ENCODE measurements at places on chromosomes 11 and 22. TPM values are rescaled to one million over a fixed set of nuclear protein-coding genes. Genes with fewer than 3 reads are reported as not detected.

DNA sequence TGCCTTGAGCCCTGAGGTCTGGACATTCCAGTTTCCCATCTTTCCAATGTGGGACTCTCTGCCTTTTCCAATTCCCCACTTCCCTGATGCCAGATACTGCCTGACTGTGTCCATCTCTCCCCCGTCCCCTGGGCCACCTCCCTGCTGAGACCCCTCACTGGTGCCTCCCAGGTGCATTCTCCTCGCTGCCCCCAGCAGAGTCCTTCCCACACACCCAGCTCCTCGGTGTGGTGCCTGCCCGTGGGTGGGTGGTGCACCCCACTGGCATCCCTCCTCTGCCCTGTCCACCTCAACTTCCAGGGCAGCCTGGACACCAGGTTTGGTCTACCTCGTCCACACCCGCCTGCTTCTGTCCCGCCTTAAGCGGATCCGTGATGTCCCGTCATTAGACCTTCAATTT is 4.9 kb upstream of the MRGPRF start:
- H3K36me3 ChIP-seq: no peaks in the 10 kb centered on the region
- no peak for DNase-seq
- no peaks in the 10 kb centered on the region for H3K27me3 ChIP-seq
- H3K4me1 ChIP-seq: no peaks in the 10 kb centered on the region

Gene CELSR1
- 1.2 TPM for total RNA-seq

GRCh38 chr11:27945348-27945747 is 162.6 kb downstream of the KIF18A start:
- no peak overlapping the region for H3K4me3 ChIP-seq
- no peak for DNase-seq
- no peaks in the 10 kb centered on the region for H3K36me3 ChIP-seq
- H3K27ac ChIP-seq: no peak overlapping the region
- H3K4me1 ChIP-seq: no peaks in the 10 kb centered on the region

Gene TRAPPC4
- total RNA-seq: 13.7 TPM

- no peak for DNase-seq
- H3K4me3 ChIP-seq: no peak overlapping the region
- H3K4me1 ChIP-seq: no peaks in the 10 kb centered on the region
- H3K27ac ChIP-seq: no peak overlapping the region
Measured at GRCh38 chr11:108751444-108751843, 86.6 kb downstream of the DDX10 start.

GRCh38 chr11:64870176-64870892 is 8.1 kb downstream of the EHD1 start:
- no peaks in the 10 kb centered on the region for H3K36me3 ChIP-seq
- no peak for DNase-seq
- no peak overlapping the region for H3K4me3 ChIP-seq

DNA sequence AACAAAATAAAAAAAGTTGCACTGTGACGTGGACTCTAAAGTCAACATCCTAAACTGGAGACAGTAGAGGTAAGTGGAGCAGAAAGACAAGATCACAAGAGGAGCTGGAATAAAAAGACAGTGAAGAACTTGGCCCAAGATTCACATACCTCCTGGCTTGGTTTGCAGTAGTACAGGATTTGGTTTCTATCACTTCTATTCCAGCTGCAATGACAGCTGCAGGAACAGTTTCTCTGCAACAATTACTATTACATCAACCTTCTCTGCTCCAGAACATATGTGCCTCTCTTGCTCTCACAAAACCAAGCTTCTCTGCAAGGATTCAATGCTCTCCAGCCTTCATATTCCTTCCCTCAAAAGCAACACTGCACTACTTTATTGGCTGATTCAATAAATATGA is 7.8 kb upstream of the KDM2A start:
- DNase-seq: no peak
- H3K27ac ChIP-seq: no peak overlapping the region
- H3K27me3 ChIP-seq: no peaks in the 10 kb centered on the region
- no peaks in the 10 kb centered on the region for H3K4me1 ChIP-seq
- no peak overlapping the region for H3K4me3 ChIP-seq

DNA sequence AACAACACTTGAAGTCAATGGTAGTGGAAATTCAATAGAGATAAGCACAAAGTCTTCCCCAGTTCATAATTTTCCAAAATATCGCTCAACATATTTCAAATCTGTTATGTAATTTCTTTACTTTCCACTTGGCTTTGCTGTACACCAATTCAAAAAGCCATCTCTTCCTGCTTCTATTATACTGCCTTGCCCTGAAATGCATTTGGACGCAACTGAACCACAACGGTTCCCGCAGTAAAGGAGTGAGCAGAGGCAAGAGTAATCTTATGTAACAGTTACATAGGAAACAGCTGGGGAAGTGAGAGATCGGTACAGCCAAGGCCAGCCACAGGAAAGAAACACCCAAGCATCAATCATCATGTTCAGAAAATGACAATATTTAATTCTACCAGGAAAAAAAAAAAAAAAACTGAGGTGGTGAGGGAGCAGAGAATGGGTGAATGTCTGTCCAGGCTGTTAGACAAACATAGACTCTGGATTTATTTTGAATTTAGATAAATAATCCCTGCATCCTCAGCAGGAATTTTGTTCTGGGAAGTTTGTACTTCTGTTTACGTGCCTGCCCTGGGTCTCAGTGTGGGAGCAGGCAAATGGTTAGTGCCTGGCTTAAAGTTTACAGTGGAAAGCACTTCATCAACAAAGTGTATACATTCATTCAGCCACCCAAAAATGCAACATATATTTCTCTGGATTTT is 392.2 kb downstream of the ETS1 start:
- H3K27ac ChIP-seq: no peak overlapping the region
- no peak overlapping the region for H3K4me3 ChIP-seq
- H3K4me1 ChIP-seq: no peaks in the 10 kb centered on the region
- DNase-seq: no peak

GRCh38 chr22:44247923-44248892 is 64.5 kb downstream of the SHISAL1 start:
- H3K27me3 ChIP-seq: no peaks in the 10 kb centered on the region
- no peaks in the 10 kb centered on the region for H3K36me3 ChIP-seq
- H3K4me1 ChIP-seq: no peaks in the 10 kb centered on the region
- no peak overlapping the region for H3K4me3 ChIP-seq
- no peak overlapping the region for H3K27ac ChIP-seq

Gene KCNJ4
- total RNA-seq: not detected

Gene DNAJC4
- total RNA-seq: 39.1 TPM

Gene KRTAP5-11
- total RNA-seq: not detected

- H3K27me3 ChIP-seq: no peaks in the 10 kb centered on the region
- DNase-seq: no peak
- no peaks in the 10 kb centered on the region for H3K4me1 ChIP-seq
- H3K27ac ChIP-seq: no peak overlapping the region
- no peaks in the 10 kb centered on the region for H3K36me3 ChIP-seq
- no peak overlapping the region for H3K4me3 ChIP-seq
Measured at GRCh38 chr11:12529793-12530192, 144.4 kb upstream of the TEAD1 start.

- H3K4me1 ChIP-seq: no peaks in the 10 kb centered on the region
- no peak overlapping the region for H3K27ac ChIP-seq
- no peaks in the 10 kb centered on the region for H3K27me3 ChIP-seq
- H3K36me3 ChIP-seq: no peaks in the 10 kb centered on the region
- no peak for DNase-seq
Measured at GRCh38 chr22:47598864-47599263, 836.4 kb downstream of the TBC1D22A start.

Gene SCN2B
- total RNA-seq: 0.06 TPM

DNA sequence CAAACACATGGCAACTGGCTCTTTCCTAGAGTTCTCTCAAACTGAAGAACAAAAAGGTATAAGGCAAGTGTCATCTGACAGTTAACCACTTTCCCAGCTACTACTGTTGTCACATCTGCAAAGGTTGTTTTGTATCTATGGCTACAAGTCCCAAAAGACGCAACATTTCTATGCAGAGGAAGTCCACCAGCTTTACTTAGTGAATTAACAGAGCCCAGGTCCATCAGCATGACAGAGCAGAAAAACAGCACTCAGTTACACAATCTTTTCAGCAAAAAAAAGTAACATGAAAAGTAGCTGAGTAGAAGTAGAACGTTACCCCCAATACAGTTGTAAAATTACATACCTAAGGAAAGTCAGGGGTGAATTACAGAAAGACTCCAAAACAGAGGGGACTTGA is 12.1 kb downstream of the CPSF7 start:
- no peaks in the 10 kb centered on the region for H3K27me3 ChIP-seq
- no peak overlapping the region for H3K4me3 ChIP-seq
- no peak for DNase-seq
- peaks cover 12% of the 10 kb centered on the region for H3K36me3 ChIP-seq
- no peak overlapping the region for H3K27ac ChIP-seq

- no peak overlapping the region for H3K4me3 ChIP-seq
- H3K27me3 ChIP-seq: no peaks in the 10 kb centered on the region
- no peaks in the 10 kb centered on the region for H3K4me1 ChIP-seq
- no peaks in the 10 kb centered on the region for H3K36me3 ChIP-seq
Measured at GRCh38 chr22:35008213-35008612, 57.7 kb upstream of the ISX start.

DNA sequence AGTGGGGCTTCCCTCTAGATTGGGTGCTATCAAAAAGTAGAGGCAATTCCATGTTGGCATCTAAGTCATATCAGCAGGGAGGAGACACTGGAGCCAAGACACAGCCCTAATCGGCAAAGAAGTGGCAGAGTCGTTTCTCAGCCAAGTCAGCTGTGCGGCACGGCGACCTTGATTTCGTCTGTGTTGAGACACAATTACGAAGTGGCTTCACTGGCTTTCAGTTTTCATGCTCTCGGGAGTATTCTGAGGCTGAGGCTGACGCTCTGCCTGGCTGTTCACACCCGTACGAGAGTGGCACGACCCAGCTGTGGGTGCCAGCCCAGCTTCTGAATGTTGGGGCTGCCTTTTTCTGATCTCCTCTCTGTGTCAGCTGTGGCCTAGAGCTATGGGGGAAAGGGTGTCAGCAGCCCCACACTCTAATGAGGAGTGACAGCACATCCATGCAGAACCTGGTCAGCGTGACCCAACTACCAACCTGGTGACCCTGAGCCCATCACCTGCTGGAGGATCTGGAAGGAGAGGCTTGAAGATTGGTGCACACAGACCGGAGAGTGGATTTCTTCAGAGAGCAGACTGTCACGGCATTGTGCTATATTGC is 105.7 kb upstream of the TMEM45B start:
- H3K27ac ChIP-seq: no peak overlapping the region
- no peaks in the 10 kb centered on the region for H3K27me3 ChIP-seq
- DNase-seq: no peak
- H3K36me3 ChIP-seq: no peaks in the 10 kb centered on the region
- H3K4me3 ChIP-seq: no peak overlapping the region

Gene SLC3A2
- 71.1 TPM for total RNA-seq

Gene TNNT3
- total RNA-seq: 0.42 TPM

GRCh38 chr11:86103808-86104207 is 34.9 kb upstream of the PICALM start:
- DNase-seq: no peak
- H3K36me3 ChIP-seq: no peaks in the 10 kb centered on the region
- no peaks in the 10 kb centered on the region for H3K27me3 ChIP-seq
- H3K4me1 ChIP-seq: no peaks in the 10 kb centered on the region
- H3K4me3 ChIP-seq: no peak overlapping the region

GRCh38 chr11:59208956-59209355 is 3.8 kb downstream of the MPEG1 start:
- H3K4me3 ChIP-seq: no peak overlapping the region
- H3K27ac ChIP-seq: no peak overlapping the region
- H3K4me1 ChIP-seq: peaks cover 5% of the 10 kb centered on the region
- no peaks in the 10 kb centered on the region for H3K27me3 ChIP-seq
- peaks cover 2% of the 10 kb centered on the region for H3K36me3 ChIP-seq
- no peak for DNase-seq

Gene TYR
- total RNA-seq: not detected

Gene KCNJ1
- not detected for total RNA-seq

Gene UBQLN3
- not detected for total RNA-seq

- H3K36me3 ChIP-seq: no peaks in the 10 kb centered on the region
- peaks cover 12% of the 10 kb centered on the region for H3K4me1 ChIP-seq
- H3K27me3 ChIP-seq: no peaks in the 10 kb centered on the region
- DNase-seq: no peak
- H3K27ac ChIP-seq: no peak overlapping the region
Measured at GRCh38 chr11:43687120-43687791, 6.7 kb downstream of the HSD17B12 start.

Gene FGF19
- 0.19 TPM for total RNA-seq

DNA sequence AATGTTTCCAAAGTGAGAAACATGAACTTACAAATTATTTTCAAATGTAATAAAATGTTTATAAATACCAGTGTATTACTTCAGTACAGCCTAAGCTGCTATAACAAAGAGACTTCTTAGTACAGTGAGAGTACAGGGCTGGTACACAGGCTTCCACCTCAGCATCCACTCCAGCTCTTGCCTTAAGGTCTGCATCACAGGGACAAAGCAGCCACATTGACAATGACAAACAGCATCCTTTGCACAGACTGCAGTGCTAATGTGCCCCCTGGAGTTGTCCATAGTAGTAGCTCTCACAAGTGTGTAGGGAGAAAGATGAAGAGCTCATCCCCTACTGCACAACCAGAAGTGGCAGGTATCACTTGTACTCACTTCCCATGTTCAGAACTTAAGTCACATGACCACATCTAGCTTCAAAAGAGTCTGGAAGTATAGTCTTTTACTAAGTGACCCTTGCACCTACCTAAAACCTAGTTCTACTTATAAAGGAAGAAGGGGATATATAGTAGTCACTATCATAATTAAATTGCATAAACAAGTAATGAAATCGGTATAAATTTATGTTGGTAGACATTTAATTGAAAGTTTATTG is 10.7 kb upstream of the LIPT2 start:
- no peaks in the 10 kb centered on the region for H3K36me3 ChIP-seq
- H3K4me3 ChIP-seq: no peak overlapping the region
- no peak for DNase-seq
- no peaks in the 10 kb centered on the region for H3K27me3 ChIP-seq

DNA sequence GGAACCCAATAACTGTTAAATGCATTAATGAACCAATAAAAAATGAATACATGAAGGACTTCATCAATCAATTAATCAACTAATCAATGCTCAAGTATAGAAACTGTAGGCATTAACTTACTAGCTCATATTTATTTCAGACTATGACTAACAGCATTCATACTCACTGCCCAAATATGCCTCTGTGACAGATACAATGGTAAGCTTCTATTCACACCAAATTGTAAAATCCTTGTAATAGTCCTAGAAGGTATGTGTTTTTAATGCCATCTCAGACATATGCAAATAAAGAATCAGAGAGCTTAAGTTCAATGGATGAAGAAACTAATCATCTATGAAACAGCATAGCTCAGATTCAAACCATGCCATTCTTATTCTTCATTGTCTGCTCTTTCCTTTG is 1253.6 kb upstream of the TENM4 start:
- no peaks in the 10 kb centered on the region for H3K4me1 ChIP-seq
- H3K36me3 ChIP-seq: no peaks in the 10 kb centered on the region
- no peak overlapping the region for H3K4me3 ChIP-seq
- no peak overlapping the region for H3K27ac ChIP-seq

- H3K36me3 ChIP-seq: no peaks in the 10 kb centered on the region
- peak overlapping the region; percentile 34 for H3K27ac ChIP-seq
- DNase-seq: peak; percentile 40
- no peaks in the 10 kb centered on the region for H3K27me3 ChIP-seq
- no peak overlapping the region for H3K4me3 ChIP-seq
Measured at GRCh38 chr22:45597460-45598192, 74.0 kb upstream of the ATXN10 start.

Gene E2F8
- total RNA-seq: not detected

Gene CASP4
- 51.0 TPM for total RNA-seq

Gene FAM111B
- total RNA-seq: 0.12 TPM
